ENCODE measurements at places on chromosomes 1 and 21. TPM values are rescaled to one million over a fixed set of nuclear protein-coding genes. Genes with fewer than 3 reads are reported as not detected.

Gene GNG4
- total RNA-seq, result 9.4 TPM

GRCh38 chr1:170530972-170531757 is 801 bp upstream of the GORAB start:
- no peak for DNase-seq

DNA sequence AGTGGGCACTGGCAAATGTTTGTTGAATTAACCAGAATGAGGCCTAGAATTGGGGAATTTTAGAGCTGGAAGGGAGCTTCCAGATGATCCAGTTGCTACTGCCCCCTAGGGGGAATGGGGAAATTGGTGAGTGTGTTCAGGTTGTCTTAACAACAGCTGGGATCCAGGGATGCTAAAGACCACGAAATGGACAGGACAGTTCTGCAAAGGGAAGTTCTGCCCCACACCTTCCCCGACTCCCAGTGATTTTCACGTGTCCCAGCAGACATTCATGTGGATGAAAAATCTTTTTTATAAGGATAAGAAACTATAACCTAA is 33.9 kb downstream of the TRIM62 start:
- DNase-seq, result no peak

- DNase-seq, result no peak
Observed at GRCh38 chr1:228369608-228370438, 36.8 kb downstream of the TRIM11 start.

Gene FASLG
- total RNA-seq, result not detected

GRCh38 chr1:38555594-38555993 is 304.0 kb downstream of the RRAGC start:
- DNase-seq, result no peak

GRCh38 chr1:33971018-33971710 is 107.3 kb downstream of the HMGB4 start:
- no peak for DNase-seq

GRCh38 chr1:11826946-11827345 is 20.6 kb downstream of the NPPA start:
- no peak for DNase-seq

Gene TACSTD2
- total RNA-seq, result 310 TPM

DNA sequence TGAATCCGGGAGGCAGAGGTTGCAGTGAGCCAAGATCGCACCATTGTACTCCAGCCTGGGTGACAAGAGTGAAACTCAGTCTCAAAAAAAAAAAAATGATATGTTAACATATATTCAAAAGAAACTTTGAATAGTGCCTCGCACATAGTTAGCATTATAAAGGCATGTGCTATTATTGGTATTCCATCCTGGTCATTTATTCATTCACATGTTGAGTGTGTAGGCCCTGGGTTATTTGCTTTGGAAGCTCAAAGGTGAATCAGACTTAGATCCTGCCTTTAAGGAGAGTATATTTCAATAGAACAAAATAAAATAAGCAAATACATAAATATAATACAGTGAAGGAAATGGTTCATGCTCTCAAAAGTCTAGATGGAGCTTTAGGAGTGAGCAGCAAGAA is 13.4 kb downstream of the SLC22A15 start:
- DNase-seq, result no peak

Data from prostate gland (tissue), 2 donors.